Activated CD8-positive, alpha-beta memory T cell treated with anti-CD3 and anti-CD28 coated beads, Interleukin-2, amount 10 ng/mL, durations not matched to agents 7 days and 5 days (primary cell): ENCODE measurements at places on chromosomes 2 and 18. TPM values are rescaled to one million over a fixed set of nuclear protein-coding genes. Genes with fewer than 3 reads are reported as not detected.

DNA sequence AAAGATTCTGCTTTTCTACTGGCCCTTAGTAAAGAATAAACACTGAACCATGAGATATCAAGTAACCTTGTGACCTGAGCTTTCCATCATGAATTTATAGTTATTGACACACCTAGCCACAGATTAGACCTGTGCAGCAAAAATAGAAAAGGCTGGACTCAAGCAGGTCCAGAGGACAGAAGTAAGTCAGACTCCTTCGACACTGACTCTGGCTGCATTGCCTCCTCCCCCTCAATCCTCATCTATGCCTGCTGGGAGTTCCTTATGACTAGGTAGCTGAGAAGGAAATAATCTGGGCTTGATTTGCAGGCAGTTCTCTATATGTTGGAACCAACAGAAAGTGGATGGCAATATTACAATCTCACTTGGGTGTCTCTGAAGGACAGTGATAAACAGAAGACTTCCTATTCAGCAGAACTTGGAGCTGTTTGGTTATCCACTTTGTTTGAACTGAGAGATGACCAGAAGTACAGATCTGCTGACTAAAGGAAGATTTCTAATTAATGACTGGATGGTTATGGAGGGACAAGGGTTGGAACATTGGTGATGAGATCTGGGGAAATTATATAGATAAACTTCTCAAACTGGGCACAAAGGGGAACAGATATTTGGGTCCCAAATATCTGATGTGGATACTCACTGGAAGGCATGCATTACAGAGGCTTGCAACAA, 39.4 kb downstream of the ARID5A start:
- DNase-seq: no peak
- no peak overlapping the region for H3K4me3 ChIP-seq
- no peaks in the 10 kb centered on the region for H3K36me3 ChIP-seq
- H3K27ac ChIP-seq: no peak overlapping the region
- H3K4me1 ChIP-seq: no peaks in the 10 kb centered on the region
- H3K27me3 ChIP-seq: no peaks in the 10 kb centered on the region

DNA sequence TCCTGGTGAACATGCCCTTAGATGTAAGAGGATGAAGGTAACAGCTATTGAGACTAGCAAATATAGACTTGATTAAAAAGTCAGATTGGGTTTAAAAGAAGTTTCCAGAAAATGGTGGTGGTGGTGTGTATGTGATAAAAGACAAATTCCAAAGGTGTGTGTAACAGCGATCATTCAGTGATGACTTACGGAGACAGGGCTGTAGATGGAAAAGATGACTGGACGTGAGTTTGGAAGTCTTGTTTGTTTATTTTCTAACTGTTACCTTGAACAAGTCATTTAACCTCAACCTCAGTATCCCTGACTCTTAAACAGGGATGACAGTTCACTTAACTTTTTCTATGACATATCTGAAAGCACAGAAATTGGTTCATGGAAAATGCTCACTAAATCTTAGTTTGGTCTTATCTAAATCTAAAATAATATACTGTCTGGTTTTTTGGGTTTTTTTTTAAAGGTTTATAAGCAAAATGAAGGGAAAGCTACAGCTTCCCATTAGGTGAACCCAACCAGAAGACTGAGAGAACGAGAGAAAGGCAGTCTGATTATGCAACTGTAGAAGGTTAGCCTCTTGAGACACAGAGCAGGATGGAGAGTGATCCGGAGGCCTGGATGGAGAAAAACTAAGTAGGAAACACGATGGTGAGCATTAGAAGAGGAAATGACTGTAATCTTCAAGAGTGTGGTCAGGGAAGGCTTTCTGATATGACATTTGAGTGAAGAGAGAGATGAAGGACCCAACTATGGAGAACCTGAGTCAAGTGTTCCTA, 71.9 kb downstream of the TCF4 start:
- H3K4me1 ChIP-seq: no peaks in the 10 kb centered on the region
- no peaks in the 10 kb centered on the region for H3K27me3 ChIP-seq
- no peaks in the 10 kb centered on the region for H3K36me3 ChIP-seq

REG3G gene
- not detected for total RNA-seq

- H3K4me1 ChIP-seq: no peaks in the 10 kb centered on the region
- H3K4me3 ChIP-seq: no peak overlapping the region
- DNase-seq: no peak
- H3K27me3 ChIP-seq: no peaks in the 10 kb centered on the region
- no peaks in the 10 kb centered on the region for H3K36me3 ChIP-seq
- no peak overlapping the region for H3K27ac ChIP-seq
Measured at GRCh38 chr18:28127763-28128658, 48.9 kb downstream of the CDH2 start.

DNA sequence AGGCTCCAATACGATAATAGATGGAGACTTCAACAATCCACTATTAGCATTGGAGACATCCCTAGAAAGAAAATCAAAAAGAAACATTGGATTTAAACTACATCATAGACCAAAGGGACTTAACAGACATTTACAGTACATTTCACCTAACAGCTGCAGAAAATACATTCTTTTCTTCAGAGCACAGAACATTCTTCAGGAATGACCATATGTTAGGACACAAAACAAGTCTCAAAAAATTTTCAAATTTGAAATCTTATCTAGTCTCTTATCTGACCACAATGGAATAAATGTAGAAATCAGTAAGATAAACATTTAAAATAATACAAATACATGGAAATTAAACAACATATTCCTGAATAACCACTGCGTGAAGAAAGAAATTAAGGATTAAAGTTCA, 68.7 kb downstream of the STRADB start:
- DNase-seq: no peak
- peaks cover 1% of the 10 kb centered on the region for H3K4me1 ChIP-seq
- no peak overlapping the region for H3K27ac ChIP-seq
- no peak overlapping the region for H3K4me3 ChIP-seq
- no peaks in the 10 kb centered on the region for H3K27me3 ChIP-seq

DNA sequence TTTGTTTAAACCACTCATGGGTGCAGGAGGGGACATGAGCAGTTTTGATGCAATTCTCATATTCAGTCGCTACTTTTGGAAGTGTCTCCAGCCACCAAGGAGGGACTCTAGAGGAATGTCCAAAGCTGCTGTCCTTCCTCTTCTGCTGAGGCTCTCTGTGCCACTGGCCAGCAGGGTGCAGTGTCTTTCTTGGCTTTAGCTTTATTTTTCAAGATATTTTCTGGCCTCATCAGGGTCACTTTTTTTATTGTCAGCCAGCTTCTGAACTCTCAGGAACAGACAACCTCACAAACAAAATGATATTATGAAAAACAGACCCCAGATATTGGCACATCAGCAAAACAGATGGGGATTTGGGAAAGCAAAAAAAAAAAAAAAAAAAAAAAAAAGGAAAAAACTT, 289.3 kb upstream of the ZSWIM2 start:
- no peak overlapping the region for H3K4me3 ChIP-seq
- no peaks in the 10 kb centered on the region for H3K4me1 ChIP-seq
- no peaks in the 10 kb centered on the region for H3K27me3 ChIP-seq
- H3K36me3 ChIP-seq: no peaks in the 10 kb centered on the region
- DNase-seq: no peak

GRCh38 chr2:43402002-43402401, 175.6 kb upstream of the ZFP36L2 start:
- DNase-seq: no peak
- no peak overlapping the region for H3K27ac ChIP-seq
- peaks cover 6% of the 10 kb centered on the region for H3K36me3 ChIP-seq
- peaks cover 11% of the 10 kb centered on the region for H3K4me1 ChIP-seq

GRCh38 chr18:3902676-3903075, 452.7 kb downstream of the TGIF1 start:
- H3K4me1 ChIP-seq: no peaks in the 10 kb centered on the region
- peaks cover 3% of the 10 kb centered on the region for H3K27me3 ChIP-seq
- no peak for DNase-seq
- no peak overlapping the region for H3K27ac ChIP-seq
- H3K4me3 ChIP-seq: no peak overlapping the region

- no peak overlapping the region for H3K27ac ChIP-seq
- H3K4me3 ChIP-seq: no peak overlapping the region
- no peaks in the 10 kb centered on the region for H3K36me3 ChIP-seq
- no peak for DNase-seq
- peaks cover 12% of the 10 kb centered on the region for H3K27me3 ChIP-seq
Measured at GRCh38 chr2:183069174-183069573, 9.4 kb upstream of the DUSP19 start.

DNA sequence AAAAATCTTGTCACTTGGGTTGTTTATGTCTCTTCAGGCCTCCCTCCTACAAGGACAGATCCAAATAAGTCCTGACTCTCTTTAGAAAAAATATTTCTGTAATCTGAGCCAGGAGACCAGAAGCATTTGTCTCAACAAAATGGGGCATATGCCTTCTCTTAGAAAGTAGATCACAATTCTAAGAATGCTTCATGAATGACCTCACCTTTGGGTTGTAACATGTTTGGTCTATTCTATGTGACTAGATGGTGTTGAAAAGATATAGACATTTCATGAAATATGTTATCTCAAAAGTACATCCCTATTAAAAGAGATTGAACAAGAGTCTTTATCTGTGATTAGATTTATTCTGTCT, 159.0 kb upstream of the SETBP1 start:
- H3K27me3 ChIP-seq: no peaks in the 10 kb centered on the region
- no peak overlapping the region for H3K27ac ChIP-seq
- no peak overlapping the region for H3K4me3 ChIP-seq
- no peak for DNase-seq
- H3K4me1 ChIP-seq: peaks cover 2% of the 10 kb centered on the region
- no peaks in the 10 kb centered on the region for H3K36me3 ChIP-seq

DNA sequence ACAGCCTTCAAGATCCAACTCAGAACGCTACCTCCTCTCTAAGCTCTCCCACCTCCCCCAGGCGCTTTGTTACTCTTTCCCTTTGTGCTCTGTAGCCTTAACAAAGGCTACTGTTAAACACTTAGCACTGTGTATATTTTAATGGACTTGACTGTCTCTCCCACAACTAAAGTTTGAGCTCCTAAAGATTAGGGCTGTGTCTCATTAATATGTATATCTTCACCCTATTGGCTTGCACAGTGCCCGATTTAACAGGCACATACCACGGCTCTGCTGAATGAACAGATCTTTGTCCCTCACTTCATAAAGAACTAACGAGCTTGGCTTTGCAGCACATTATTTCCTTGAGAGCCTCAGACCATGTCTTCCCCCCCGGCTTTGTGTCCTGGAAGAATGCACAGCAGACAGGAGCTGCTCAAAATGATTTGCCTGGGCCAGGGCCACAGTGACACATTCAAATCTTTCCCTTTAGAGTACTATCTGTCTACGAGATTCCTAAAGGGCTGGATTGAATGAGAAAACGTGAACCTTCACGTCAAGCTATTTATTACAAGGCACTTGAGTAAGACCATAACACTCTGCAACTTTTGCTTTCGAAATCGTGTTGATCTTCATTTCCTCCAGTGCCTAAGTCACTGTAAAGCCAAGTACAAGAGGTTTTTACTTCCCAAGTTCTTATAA, 22.1 kb downstream of the ABHD3 start:
- no peaks in the 10 kb centered on the region for H3K27me3 ChIP-seq
- no peak overlapping the region for H3K4me3 ChIP-seq
- H3K27ac ChIP-seq: no peak overlapping the region

IL18R1 gene
- 19.8 TPM for total RNA-seq

MAP3K19 gene
- not detected for total RNA-seq

GALNT1 gene
- total RNA-seq: 42.7 TPM

DNA sequence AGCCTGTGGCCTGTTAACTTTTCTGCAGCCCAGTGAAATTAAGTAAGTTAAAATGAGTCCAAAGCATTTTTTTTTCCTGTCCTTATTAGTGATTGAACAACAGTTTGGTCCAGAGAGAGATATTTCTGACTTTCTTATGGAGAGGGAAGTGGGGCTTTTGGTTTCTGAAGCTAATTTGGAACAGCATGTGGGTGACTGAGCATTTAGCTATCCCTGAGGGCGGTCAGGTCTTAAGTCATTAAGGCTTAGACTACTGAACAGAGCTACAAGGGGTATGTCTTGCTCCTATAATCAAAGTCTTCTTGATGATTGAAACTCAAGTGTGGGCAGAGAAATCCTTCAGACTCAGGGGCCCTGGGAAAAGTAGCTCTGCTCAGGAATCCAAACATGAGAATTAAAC, 14.0 kb downstream of the ARHGAP25 start:
- H3K4me3 ChIP-seq: no peak overlapping the region
- H3K4me1 ChIP-seq: peaks cover 90% of the 10 kb centered on the region
- DNase-seq: peak; percentile 7

- peak overlapping the region; percentile 42 for H3K4me3 ChIP-seq
- peak overlapping the region; percentile 85 for H3K27ac ChIP-seq
- H3K27me3 ChIP-seq: no peaks in the 10 kb centered on the region
Measured at GRCh38 chr2:38610851-38611801, 8.4 kb upstream of the HNRNPLL start.

DNA sequence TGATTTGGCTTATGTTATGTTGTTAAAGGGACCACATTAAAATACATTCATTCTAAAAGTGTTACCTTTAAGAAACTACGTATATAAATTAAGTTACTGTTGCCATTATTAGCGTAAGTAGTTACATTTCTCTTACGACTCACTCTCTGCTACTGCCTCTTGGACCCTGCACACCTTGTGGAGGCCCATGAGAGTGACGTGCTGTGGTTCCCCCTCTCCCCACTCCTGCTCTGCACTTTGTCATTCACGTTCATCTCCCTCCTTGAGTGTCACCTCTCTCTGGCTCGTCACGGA, 830 bp upstream of the MERTK start:
- no peak for DNase-seq
- H3K36me3 ChIP-seq: no peaks in the 10 kb centered on the region
- H3K27me3 ChIP-seq: peaks cover 38% of the 10 kb centered on the region
- peak overlapping the region; percentile 46 for H3K4me3 ChIP-seq

UGT1A4 gene
- total RNA-seq: not detected

DNA sequence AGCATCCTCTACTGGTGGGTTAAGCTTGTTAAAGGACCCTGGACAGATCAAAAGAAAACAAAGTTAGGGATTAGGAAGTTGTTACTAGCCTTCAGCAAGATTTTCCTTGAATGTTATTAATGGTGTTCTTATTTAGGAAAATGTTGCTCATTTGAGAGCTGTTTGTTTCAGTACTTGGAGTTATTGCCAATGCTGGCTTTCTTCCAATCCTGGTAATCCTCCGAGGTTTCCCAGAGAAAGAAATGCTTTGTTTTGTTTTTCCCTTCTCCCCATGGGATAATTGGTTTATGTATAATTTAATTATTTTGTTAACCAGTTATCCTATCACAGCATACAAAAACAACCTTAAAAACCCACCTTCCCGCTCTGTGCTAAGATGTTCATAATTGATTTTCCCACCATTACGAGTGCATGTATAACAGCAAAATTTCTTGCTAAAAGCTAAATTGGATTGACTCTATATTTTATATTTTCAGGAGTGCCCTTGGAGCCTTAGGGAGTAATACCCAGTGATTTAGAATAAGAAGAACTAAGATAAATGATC, 79.8 kb downstream of the MGAT5 start:
- DNase-seq: no peak
- H3K36me3 ChIP-seq: peaks cover 22% of the 10 kb centered on the region
- H3K27me3 ChIP-seq: no peaks in the 10 kb centered on the region
- no peak overlapping the region for H3K4me3 ChIP-seq
